CD8-positive, alpha-beta T cell (primary cell): ENCODE measurements at places on chromosomes 6 and 20. TPM values are rescaled to one million over a fixed set of nuclear protein-coding genes. Genes with fewer than 3 reads are reported as not detected.
A peak's percentile ranks its signal among the peaks of the same experiment; 100 is the strongest.

ATP9A gene
- 1.4 TPM for total RNA-seq

LAMA5 gene
- total RNA-seq = 0.28 TPM

IL20RA gene
- total RNA-seq = not detected

STX11 gene
- 17.7 TPM for total RNA-seq

SYCP2L gene
- not detected for total RNA-seq

PDE10A gene
- not detected for total RNA-seq

DNA sequence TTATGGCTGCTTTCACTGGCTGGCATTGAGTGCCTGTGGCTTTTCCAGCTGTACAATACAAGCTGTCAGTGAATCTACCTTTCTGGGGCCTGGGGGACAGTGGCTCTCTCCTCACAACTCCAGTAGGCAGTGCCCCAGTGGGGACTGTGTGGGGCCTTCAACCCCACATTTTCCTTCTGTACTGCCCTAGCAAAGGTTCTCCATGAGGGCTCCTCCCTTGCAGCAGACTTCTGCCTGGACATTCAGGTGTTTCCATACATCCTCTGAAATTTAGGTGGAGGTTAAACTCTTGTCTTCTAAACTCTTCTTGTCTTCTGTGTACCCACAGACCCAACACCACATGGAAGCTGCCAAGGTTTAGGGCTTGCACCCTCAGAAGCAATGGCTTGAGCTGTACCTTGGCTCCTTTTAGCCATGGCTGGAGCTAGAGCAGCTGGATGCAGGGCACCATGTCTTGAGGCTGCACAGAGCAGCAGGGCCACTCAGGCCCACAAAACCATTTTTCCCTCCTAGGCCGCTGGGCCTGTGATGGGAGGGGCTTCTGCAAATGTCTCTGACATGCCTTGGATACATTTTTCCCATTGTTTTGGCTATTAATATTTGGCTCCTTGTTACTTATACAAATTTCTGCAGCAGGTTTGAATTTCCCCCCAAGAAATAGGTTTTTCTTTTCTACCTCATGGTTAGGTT, 9.6 kb downstream of the PEX7 start:
- DNase-seq = no peak

- DNase-seq = no peak
These were observed 158.9 kb downstream of the SMOC2 start for GRCh38 chr6:168599769-168600330.

GRCh38 chr20:17300113-17300512, 73.3 kb downstream of the PCSK2 start:
- DNase-seq = no peak

GRCh38 chr20:60630609-60631008, 621.5 kb upstream of the CDH4 start:
- DNase-seq = no peak

DNA sequence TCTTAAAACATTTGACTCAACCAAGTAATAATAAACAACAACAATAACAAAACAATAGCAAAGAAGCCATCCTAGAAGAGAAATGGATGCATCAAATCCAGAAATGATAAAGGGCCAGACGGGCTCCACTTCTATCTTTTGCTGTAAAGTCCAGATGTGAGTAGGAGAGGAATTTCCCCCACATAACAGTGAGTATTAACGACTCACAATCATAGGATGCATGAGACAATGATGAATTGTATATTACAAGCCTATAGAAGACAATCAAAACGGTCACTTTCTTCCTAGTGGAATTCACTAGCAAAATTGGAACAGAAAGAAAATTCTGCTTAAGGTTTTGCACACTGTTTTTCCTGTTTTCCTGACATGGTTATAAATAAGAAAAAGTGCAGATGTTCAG, 97.0 kb upstream of the PREP start:
- DNase-seq = no peak

DNA sequence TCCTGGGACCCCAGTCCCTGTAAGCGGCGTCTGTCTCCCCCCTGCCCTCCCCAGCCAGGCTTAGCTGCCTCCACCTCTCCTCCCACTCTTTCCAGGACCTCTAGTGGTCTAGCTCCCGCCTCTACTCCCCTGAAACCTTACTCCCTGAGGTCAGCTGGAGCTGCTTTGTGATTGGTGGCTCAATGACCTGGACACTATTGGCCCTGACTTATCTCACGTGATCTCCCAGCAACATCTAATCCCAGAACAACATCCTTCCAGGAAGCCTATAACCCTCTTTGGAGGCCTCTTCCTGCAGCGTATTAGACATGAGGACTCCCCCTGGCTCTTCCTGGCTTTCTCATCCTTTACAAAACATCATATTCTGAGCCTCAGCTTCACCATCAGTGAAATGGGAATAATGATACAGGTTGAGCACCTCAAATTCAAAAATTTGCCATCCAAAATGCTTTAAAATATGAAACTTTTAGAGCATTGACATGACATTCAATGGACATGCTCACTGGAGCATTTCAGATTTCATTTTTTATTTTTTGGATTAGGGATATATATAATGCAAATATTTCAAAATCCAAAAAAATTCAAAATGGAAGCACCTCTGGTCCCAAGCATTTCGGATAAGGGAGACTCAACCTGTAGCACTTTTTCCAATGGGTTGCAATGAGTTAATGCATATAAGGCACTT, 16.3 kb upstream of the SRC start:
- no peak for DNase-seq

- no peak for DNase-seq
These were observed 7.1 kb downstream of the L3MBTL1 start for GRCh38 chr20:43514648-43514999.

- DNase-seq = no peak
These were observed 44.8 kb downstream of the TXNDC5 start for GRCh38 chr6:7865781-7866180.

DNA sequence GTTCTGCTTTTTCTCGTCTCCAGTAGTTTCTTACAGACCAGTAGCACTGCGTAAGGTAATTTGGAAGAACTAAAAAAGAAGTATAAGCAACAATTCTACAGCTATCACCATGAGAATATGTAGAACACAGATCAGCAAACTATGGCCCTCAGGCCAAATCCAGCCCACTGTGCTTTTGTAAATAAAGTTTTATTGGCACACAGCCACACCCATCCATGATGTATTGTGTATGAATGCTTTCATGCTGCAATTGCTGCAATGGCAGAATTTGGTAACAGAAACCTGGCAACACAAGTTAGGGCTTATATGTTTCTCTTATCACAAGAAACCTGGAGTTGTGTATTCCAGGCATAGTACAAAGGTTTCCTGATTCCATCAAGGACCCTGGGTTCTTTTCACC, 386.8 kb upstream of the TSHZ2 start:
- DNase-seq = no peak

DNA sequence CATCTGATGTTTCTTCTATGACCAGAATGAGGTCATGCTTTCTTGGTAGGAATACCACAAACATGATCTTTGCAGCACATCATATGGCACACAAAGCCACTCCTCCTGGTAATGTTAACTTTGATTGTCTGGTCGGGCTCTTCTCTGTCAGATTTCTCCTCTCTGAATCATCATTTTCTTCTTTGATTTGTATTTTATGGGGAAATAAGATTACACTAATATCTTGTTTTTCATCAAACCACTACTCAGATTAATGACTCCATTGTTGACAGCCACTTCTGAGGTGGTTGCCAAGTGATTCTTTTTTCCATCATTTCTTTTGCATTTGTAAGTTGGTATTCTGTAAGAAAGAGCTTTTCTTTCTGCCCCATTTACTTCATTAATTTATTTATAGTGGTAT, 29.5 kb downstream of the TRMT11 start:
- no peak for DNase-seq

DNA sequence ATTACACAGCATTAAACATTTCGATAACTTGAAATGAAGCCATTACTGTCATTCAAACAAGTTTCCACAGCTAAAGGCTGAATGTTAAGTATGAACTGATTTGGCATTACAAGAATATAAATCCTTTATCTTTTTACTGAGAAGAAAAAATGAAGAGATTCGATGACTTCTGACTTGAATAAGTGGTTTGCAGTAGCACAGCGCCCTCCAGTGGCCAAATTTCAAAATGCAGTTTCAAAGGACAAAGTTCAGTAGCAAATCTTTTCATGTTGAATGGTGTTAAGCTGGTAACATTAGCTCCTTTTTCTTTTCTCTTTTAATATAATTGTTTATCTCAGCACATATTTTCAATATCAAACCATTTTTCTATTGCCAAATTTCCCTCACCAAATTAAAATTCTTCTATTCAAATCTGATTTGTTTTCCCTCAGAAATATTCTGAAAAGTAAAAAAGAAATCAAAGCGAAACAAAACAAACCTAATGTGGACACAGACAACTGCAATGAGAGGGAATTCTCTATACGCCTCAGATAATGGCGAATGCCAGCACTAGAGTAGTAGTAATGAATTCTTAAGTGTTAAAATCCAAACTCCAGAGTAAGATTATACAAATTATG, 145.7 kb downstream of the BTBD9 start:
- peak; percentile 76 for DNase-seq

- DNase-seq = no peak
These were observed 833 bp downstream of the RAB5IF start for GRCh38 chr20:36606158-36607066.

GRCh38 chr6:15823838-15824414, 161.1 kb upstream of the DTNBP1 start:
- no peak for DNase-seq

GRCh38 chr6:33375143-33375671, 16.4 kb upstream of the KIFC1 start:
- DNase-seq = peak; percentile 18

- DNase-seq = no peak
These were observed 24.6 kb upstream of the CALHM6 start for GRCh38 chr6:116436586-116436985.

DNA sequence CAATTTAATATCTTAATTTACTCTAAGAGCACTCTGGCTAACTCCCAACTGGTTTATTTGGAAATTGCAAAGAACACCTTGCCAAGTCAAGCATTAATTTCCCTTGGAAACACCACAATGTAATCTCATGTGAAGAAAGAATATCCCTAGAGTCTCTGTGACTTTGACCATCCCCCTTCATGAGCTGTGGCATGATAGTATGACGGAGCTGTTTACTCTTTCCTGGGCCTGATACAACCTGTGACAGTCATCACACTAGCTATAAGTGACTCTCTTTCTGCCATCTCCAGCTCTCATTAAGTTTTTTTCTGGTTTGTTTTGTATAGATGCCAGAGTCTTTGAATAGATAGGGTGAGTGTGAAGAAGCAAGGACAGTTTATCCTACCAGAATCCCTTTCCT, 470.3 kb upstream of the JARID2 start:
- DNase-seq = no peak

GRCh38 chr6:1609041-1609647, 571 bp upstream of the FOXC1 start:
- DNase-seq = no peak

DNA sequence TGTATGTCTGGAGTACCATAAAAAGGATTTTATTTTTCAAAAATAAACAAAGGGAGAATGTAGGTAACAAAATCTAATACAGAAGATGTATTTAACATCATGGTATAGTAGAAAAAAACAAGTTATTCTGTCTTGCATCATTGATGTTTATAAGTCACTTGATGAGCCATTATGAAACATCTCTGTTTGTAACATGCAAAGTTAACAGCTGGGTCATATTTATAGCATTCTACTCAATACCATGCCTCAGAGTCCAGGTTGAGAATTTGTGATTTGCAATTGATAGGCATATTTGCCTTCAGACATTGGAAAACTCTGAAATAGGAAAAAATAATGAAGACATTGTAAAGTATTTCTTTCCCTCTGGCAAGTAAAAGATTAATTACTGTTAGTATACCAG, 52.3 kb upstream of the IL20RA start:
- no peak for DNase-seq

GRCh38 chr20:21101932-21102575, 4.1 kb downstream of the LINC00237 start:
- DNase-seq = no peak

GRCh38 chr6:165206798-165207197, 102.6 kb downstream of the C6orf118 start:
- DNase-seq = no peak

DNA sequence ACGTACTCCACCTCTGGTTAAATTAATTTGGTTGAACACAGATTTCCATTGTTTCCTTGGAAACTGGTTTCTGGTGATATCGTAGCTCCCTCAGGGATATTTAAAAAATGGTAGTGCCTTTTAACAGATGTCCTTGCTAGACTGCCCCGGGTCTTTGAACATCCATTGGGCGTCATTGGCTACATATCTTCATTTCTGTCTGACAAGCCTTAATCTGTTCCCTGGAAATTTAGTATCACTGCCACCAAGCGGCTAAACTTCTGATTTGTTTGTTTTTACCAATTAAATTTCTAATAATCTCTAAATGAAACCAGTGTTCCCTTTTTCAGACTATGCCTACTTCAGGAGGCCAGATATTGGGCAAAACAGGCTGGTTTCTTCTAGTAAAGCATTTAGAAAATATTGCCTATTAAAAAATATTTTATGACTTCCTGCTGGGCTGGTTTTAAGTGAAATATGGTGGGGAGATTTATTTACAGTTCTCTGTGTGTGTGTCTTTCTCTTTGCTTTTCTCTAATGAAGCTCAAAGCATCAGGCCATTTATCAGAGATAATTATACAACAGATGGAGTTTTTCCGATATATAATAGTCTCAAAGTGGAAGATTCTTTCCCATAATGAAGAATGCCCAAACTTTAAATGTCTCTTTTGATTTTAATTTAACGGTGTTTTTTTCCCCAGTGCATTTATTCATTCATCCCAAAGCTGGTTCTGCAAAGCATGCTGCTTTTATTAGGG, 249.5 kb downstream of the ZFAND3 start:
- DNase-seq = no peak

DNA sequence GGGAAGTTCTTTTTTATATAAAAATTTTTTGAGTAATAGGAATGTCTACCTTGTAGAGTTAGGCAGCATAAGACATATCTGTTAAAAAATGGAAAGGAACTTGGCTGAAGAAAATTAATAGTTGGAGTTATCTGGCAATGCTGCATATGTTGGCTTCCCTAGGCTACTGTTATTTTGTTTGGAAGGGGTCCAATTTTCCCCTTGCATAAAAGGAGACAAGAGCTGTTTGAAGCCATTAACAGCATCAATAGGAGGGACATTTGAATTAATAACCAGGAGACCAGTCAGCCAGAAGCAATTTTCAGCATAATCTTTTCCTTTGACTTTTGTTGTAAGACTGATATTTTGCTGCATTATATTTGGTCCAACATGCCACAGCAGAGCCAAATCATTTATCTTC, 80.9 kb upstream of the TAB2 start:
- DNase-seq = no peak

DNA sequence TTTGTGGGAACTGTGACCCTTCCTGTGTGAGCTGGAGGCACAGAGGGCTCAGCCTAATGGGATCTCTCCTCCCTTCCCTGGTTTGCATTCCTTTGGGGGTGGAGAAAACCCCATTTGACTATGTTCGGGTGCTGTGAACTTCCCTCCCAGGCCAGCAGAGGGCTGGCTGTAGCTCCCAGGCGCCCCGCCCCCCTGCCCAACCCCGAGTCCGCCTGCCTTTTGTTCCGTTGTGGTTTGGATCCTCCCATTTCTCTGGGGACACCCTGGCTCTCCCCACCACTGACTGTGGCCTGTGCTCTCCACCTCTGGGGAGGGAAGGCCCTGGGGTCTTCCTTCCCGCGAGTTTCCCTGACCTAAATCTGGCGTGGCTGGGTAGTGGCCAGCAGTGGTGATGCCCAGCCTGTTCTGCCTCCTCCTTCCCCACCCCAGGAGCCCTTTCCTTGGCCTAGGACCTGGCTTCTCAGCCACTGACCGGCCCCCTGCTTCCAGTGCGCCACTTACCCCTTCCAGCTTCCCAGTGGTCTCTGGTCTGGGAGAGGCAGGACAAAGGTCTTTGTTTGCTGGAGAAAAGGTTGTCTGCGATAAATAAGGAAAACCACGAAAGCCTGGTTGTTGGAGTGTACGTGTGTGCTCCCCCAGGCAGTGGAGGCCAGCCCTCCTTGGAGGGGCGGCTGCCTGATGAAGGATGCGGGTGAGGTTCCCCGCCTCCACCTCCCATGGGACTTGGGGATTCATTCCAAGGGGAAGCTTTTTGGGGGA, 4.9 kb downstream of the VEGFA start:
- peak; percentile 27 for DNase-seq
